ENCODE measurements at places on chromosomes 2 and 18.

DNA sequence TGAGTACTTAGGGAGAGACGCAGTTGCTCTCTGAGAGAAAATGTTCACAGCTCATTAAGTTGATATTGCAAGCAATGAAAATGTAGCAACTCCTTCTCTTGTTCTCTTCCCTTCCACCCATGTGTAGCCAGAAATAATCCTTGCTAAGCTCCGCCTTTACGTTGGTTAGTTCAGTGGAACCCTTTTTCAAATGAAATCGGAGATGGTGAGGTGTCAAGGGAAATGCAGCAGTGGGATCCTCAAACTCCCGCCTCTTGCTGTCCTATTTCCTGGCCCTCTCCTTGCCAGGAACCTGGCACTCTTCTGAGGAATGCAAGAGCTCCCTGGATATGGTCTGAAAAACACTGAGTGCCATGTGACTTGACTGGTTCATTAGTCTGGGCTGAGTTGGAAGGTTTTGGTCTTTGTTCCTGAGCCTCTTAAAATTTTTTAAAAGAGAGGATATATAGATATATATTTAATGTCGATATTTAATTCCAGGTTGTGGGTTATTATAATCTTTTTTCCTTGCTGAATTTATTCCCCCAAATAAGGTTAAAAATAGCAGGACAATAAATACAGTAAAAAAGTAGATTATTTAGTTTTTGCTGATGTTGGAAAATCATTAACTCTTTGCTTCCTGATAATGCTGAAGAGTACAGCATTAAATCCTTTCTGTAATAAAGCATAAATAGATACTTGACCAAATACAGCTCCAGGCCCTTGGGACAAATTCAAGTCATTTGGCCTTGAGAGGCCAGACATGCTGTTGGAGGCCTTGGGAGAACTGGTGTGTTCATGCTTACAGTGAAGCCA, 116.2 kb downstream of the EML6 start:
- DNase-seq, result peak; percentile 80

GRCh38 chr18:23266717-23267446, 131.6 kb downstream of the CABLES1 start:
- no peak for DNase-seq

- DNase-seq, result no peak
These were observed 64.0 kb downstream of the STPG4 start for GRCh38 chr2:47091118-47091517.

GRCh38 chr2:215311625-215312396, at the start of gene ATIC:
ATIC (plus strand) TSS chr2:215312059; CDS start chr2:215312143, 84 bp downstream.
- peak; percentile 87 for DNase-seq

GRCh38 chr2:138744713-138745112, 35.5 kb downstream of the NXPH2 start:
- no peak for DNase-seq

DNA sequence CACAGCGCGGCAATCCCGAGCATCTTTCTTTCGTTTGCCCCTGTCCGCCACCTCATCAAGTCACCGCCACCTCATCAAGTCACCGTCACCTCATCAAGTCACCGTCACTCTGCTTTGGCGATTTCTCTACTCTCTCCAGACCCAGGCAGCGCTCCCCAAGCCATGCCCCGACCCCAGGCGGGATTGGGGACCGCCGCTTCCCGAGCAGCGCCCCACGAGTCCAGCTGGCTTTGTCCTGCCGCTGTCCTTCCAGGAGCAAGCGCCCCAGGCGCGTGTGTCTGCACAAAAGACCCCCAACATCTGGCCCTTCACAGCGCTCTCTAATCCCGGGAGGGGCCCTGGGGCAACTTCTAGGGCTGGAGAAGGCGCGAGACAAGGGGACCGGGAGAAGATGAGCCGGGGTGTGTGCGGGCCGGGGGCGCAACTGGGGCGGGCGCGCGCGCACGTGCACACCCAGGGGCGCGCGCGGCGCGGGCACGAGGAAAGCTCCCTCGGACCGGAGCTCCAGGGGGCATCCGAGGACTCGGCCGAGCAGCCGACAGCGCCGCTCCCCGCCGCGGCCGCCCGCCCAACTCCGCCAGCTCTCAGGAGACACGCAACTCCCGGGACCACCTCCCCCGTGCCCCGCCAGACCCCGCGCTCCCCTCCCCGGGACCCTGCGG, 633 bp upstream of the RNF152 start:
- DNase-seq, result no peak

DNA sequence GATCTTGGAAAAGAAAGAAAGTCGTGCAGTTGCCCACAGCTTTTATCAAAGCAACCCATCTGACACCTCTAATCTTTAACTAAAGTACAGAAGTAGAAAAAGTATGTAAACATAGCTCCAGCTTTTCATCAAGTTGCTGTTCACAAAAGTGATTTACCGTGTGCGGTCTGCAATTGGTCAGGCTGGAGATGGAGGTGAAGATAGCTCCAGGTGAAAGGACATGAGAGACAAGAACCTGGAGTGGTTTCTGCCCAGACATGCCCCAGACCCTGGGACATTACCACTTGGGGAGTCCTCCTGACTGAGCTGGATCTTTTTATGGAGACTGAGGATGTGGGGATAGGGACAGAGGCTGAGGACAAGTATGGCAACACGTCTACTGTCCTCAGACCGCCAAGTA, 82.7 kb downstream of the LAMA1 start:
- no peak for DNase-seq

DNA sequence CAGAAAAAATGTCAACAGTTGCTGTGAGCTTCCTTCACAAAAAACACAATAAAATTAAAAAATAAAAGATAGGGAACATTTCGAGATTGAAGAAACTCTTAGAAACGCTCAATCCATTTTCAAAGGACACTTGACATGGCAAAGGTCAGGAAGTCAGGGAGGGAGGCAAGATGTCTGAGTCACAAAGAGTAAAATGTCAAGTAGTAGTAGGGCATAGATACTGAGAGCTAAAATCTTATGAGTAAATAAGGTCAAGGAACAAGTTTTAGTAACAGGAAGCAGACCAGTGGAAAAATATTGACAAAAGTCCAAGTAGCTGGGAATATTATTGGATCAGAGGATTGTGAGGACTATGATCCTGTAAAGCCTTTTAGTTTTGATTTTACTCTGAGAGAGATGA, 495.6 kb downstream of the TMX3 start:
- DNase-seq, result no peak

GRCh38 chr2:19127616-19128015, 230.8 kb downstream of the OSR1 start:
- no peak for DNase-seq

DNA sequence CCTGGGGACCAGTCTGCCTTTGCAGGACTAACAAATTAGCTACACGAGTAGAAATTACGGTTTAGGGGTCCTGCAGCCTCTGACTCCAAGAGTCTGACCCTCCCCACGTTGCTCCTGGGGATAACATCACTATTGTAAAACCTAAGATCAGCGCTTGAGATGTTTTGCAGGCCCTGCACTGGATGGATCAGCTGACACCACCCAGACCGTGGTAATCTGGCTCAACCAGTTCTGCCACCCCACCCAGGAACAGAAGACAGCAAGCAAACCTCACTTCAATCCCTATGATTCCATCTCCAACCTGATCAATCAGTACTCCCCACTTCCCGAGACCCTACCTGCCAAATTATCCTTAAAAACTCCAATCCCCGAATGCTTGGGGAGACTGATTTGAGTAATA, 31.7 kb downstream of the NGEF start:
- no peak for DNase-seq

DNA sequence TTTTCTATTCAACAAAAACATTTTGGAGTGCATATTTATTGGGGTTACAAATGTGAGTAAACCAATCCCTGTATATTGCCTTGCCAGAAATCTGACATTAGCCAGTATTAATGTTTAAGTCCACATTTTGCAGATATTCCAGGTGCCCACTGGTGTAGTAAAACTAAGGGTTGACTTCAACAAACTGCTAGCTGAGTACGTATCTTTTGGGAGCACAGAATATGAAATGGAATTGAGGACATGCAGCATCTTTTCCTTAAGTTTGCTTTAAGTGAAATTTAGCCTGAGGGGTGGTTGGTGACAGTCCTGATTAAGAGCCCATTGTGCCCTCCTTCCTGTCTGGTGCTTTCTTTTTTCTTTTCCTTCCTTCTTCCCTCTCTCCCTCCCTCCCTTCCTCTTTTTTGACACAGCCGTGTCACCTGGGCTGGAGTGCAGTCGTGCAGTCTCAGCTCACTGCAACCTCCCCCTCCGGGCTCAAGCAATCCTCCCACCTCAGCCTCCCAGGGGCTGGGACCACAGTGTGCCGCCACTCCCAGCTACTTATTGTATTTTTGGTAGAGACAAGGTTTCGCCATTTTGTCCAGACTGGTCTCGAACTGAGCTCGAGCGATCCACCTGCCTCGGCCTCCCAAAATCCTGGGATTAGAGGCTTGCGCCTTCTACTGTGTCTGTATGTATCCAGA, 1.6 kb downstream of the NUP35 start:
- DNase-seq, result no peak

GRCh38 chr2:187642498-187642897, 88.3 kb upstream of the TFPI start:
- no peak for DNase-seq
